SHP77 treated with DMSO at 0.1 percent for 48 hours (cell line): ENCODE measurements at places on chromosomes 6 and 20.

DNA sequence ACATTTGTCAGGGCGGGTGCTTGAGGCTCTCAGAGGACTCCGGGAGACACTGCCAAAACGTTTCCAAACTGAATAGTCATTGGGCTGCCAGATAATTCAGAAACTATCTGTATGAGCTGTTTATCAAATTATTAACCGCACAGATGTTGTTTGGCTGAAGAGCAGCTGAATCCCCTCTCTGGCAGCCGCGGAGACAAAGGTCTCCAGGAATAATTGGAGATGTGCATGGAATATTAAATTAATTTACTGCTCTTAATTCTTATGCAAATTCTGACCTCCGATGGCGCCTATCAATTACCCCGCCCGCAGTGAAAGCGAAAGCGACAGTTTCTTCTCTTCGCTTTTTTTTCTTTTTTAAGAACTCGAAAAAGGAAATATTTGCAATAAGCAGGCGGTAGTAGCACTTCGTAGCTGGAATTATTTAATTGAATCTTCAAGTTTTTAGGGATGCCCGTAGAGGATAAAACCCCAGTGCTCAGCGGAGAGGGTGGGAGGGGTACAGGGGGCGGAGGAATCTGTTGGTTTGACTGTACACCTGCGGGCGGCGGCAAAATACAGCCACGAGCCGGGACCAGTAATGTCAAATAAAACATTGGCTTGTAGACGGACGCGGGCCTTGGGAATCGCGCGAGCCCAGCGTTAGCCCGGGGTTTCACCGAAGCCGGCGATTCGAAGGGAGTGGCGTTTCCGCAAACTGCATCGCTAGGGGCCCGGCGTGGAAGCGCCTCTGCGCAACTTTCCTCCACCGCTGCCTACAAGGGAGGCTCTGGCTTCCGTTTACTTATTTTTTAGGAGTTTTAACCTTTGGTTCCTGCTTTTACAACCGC is 6.2 kb downstream of the LINC00237 start:
- DNase-seq, result no peak

DNA sequence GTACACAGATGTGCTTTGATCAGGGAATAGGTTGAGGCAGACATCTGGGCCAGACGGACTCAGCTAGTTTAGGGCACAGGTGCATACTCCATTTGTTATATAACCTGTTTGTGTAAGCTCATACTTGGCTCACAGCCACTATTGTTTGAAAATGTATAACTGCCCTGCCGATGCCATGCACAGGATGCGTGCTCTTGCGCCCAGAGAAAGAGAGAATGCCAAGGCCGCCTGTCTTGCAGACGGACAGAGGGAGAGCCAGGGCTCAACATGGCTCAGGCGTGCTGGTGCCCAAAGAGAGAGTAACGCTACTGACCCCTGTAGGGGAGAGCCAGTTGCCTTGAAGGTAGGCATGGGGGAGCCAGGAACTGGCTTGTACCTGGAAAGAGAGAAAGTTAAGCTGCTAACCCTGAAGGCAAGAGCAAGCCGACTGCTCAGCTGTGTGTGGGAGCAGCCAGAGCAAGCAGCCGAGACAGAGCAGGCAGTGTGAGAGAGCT is 57.7 kb downstream of the FAM229B start:
- no peak for DNase-seq

GRCh38 chr6:31752739-31753319 is 9.6 kb upstream of the SAPCD1 start:
- no peak for DNase-seq

- no peak for DNase-seq
These were observed 43.5 kb upstream of the MYL9 start for GRCh38 chr20:36497856-36498255.

GRCh38 chr20:2907519-2907918 is 34.2 kb downstream of the PTPRA start:
- no peak for DNase-seq

GRCh38 chr6:98977671-98978292 is 30.0 kb upstream of the FBXL4 start:
- DNase-seq, result no peak

DNA sequence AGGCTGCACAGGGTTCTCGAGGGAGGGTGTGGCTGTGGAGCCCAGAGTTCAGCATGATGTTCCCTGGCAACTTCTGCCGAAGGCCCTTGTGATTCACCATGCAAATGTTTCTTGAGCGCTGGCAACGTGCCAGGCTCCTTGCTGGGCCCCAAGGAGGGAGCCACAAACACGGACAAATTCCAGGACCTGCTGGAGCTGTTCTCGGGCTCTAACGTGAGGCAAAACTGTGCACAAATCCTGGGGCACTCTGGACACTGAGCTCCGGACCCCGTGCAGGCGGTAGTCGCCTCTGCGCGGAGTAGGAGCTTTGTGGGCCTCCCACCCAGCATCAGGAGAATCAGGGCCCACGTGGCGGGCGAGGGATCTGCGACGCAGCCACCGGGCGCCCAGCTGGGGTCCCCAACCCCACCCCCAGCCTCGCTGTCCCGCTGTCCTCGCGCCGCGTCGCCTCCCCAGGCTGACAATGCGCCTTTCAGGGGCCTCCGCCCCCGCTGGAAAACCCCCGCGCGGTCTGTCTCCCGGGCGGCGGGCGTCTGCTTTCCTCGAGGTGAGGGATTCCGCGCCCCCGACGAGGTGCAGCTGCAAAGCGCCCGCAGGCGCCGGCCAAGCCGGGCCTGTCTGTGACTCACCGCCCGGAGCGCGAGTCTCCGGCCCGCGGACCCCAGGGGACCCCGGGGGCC is 31.7 kb upstream of the SCUBE3 start:
- no peak for DNase-seq

GRCh38 chr6:3670356-3670755 is 81.2 kb downstream of the PXDC1 start:
- no peak for DNase-seq
